ENCODE measurements at places on chromosomes 16 and 17.

GRCh38 chr17:933312-934073 is 46.1 kb downstream of the NXN start:
- DNase-seq = no peak

- DNase-seq = no peak
Observed at GRCh38 chr16:66087308-66087707, 279.2 kb upstream of the CDH5 start.

DNA sequence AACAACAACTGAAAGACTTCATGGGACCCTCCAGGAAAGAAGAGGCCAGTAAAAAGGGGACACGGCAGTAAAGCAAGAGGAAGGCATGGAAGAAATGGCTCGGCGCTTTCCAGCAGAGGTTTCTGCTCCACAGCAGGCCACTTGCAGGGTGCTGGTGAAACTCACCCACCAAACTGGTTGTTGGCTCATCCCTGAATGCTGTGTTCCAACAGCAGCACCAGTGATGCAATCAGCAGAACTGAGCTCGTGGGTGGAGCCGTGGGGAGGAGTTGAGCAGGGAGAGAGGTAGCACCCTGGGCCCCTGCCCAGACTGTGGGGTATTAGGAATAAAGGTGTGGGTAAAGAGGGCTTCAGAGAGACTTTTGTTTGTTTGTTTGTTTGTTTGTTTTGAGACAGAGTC is 62.8 kb upstream of the ADCY9 start:
- no peak for DNase-seq

GRCh38 chr17:81050645-81051625 is 16.0 kb downstream of the BAIAP2 start:
- DNase-seq = no peak

- DNase-seq = no peak
Observed at GRCh38 chr16:62177351-62178203, 141.3 kb upstream of the CDH8 start.

DNA sequence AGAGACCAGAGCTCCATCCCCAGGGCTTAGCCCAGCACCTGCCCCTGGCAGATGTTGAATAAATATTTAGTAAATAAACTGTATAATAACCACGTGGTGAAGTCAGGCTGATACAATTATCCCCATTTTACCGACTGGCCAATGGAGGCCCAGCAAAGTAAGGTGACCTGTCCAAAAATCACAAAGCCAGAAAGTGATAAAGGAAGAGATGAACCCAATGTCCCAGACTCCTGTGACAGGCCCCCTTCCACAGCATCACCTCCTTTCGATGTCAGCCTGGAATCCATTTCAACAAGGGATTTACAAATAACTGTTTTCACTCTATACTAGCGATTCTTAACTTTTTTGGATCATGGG is 5.5 kb downstream of the TVP23A start:
- no peak for DNase-seq

- no peak for DNase-seq
Observed at GRCh38 chr16:12426122-12426521, 377.6 kb downstream of the CPPED1 start.

DNA sequence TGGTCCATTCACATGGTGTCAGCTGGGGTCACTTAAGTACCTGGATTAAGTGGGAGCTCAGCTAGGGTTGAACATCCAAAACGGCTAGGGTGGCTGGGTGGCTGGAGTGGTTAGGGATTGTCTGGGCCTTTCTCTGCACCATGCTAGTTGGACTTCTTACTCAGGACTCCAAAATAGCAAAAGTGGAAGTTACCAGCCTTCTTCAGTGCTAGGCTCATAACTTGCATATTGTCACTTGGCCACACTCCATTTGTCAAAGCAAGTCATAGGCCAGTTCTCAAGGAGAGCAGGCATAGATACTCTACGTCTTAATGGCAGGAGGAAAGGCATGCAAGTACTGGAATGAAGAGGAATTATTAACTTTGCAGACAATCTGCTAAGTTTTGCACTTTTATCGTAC is 69.7 kb downstream of the ESRP2 start:
- DNase-seq = no peak

GRCh38 chr16:14375132-14375491 is 254.9 kb downstream of the PARN start:
- no peak for DNase-seq

GRCh38 chr16:85595812-85596502 is 17.2 kb upstream of the GSE1 start:
- no peak for DNase-seq

DNA sequence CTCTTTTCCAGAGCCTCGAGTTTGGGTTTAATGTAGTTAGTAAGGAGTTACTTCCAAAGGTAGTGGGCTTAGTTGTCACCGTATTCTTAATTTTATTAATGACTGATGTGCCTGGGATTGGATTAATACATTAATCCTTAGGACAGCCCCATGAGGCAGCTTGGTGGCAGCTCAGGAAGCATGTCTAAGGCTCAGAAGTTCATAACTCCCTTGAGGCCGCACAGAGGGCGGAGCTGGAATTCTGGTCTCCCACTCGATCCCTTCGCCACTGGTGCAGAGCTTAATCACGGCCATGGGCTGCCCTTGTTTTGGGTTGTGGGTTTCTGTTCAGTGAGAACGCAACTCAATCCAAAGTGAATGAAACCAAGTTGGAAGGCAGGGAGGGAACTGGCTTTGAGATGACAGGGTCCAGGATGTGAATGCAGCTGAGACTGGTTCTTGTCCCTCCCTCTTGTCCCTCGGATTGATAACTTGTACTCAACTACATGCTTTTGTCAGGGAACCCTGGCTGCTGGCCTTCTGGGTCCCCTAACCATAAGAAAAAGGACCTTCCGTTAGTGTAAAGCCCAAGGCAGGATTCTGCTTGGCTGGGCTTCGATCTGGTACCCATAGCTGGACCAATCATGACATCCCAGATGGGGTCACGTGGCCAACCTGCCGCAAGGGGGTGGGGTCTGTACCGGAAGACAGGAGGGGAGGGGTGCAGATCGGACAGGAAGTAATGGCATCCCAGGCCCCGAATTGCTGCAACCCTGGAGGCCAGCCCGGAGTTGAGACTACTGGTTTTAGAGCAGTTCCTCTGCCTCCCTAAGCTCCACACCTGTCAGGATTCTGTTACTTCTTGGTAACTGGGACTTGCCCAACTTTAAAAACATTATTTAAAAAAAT is 45.4 kb downstream of the SNX20 start:
- DNase-seq = peak; percentile 46

DNA sequence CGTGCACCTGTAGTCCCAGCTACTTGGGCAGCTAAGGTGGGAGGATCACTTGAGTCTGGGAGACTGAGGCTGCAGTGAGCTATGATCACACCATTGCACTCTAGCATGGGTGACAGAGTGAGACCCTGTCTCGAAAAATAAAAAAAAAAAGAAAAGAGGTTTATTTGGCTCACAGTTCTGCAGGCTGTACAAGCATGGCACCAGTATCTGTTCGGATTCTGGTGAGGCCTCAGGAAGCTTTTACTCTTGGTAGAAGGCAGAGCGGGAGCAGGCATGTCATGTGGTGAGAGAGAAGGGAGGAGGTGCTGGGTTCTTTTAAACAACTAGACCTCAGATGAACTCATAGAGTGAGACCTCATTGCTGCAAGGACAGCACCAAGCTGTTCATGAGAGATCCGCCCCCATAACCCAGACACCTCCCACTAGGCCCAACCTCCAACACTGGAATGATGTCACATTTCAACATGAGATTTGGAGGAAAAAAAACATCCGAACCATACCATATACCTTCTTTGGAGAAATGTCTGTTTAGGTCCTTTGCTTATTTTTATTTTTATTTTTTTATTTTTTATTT is 10.3 kb upstream of the RMI2 start:
- no peak for DNase-seq

- no peak for DNase-seq
Observed at GRCh38 chr16:86306011-86306644, 204.2 kb upstream of the FOXF1 start.

- DNase-seq = no peak
Observed at GRCh38 chr16:59224401-59224800, 490.3 kb upstream of the GOT2 start.

DNA sequence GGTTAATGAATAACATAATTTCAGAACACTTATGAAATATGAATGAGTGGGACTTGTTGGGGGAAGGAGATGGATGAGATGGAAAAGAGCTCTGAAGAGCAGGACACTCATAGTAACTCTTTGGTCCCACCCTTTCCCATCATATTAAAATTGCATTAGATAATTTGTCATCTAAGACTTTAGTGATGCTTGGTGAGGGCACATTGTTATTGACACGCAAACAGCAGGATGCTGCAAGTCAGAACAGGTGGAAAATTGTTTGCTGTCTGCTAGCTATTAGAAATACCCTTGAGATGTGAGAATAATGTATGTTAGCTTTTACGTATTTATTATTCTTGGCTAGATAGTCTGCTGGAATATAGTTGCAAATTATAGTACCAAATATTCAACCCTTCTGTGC is 75.7 kb downstream of the TANC2 start:
- no peak for DNase-seq

GRCh38 chr17:77320485-77321256 is 179.9 kb downstream of the SEC14L1 start:
- DNase-seq = no peak

DNA sequence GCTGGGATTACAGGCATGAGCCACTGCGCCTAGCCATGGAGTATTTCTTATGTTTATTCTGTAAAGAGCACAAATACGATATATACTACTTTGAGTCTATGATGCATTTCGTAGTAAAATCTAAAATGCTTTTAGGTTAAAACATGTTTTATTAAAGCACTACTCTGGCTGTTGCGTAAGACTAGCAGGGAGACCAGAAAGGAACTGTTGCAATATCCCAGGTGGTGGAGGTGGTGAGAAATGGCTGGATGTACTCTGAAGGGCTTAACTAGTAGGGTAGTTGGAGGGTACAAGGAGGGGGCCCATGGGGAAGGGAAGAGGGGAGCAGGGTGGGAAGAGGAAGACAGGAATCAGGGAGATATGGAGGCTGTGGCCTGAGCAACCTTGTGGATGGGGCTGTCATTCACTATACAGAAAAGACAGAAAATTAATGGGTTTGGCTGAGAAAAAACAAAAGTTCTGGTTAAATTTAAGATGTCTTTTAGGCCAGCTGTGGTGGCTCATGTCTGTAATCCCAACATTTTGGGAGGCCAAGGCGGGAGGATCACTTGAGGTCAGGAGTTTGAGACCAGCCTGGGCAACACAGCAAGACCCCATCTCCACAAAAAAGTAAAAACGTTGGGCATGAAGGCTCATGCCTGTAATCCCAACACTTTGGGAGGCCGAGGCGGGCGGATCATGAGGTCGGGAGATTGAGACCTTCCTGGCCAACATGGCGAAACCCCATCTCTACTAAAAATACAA is 35.8 kb downstream of the ST3GAL2 start:
- no peak for DNase-seq

- DNase-seq = no peak
Observed at GRCh38 chr16:89489898-89490438, 393 bp downstream of the ANKRD11 start.

- DNase-seq = no peak
Observed at GRCh38 chr16:61890386-61890785, 145.9 kb downstream of the CDH8 start.

DNA sequence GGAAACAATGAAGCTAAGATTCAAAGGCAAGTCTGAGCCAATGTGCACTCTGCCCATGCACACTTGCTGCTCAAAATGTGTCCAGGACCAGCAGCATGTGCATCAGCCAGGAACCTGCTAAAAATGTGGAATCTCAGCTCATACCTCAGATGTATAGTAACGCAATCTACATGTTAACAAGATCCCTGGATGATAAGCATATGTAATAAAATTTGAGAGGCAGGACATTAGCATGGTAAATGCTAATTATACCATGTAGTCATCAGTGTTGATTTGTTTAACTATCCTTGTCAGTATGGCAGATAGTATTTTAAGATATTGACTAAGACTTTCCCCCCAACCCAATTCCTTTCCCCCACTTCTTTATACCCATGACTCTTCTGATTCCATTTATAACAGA is 379.6 kb downstream of the TOX3 start:
- DNase-seq = no peak

GRCh38 chr17:73474370-73474988 is 162.7 kb upstream of the CDC42EP4 start:
- no peak for DNase-seq

DNA sequence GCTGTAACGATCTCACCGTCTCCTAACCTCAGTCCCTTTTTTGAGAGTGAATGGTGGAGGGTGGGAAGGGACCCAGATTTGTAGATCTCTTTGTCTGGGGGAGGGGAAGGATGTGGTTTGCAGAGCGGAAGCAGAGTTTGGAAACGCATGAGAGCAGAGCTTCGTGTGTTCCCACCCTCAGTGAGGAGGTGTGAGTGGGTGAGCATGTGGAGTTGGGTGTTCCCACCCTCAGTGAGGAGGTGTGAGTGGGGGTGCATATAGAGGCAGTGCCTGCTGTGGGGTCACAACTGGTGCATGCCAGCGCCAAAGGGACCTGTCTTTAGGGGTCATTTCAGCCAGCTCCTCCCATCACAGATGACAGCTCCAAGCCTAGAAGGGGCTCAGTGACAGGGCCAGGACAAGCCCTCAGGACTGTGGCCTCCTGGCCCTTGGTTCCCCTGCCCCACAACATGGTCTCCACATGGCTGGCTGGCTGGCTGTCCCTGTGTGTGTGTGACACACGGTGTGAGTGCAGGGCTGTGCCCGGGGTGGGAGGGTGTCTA is 1.8 kb upstream of the CISD3 start:
- no peak for DNase-seq

DNA sequence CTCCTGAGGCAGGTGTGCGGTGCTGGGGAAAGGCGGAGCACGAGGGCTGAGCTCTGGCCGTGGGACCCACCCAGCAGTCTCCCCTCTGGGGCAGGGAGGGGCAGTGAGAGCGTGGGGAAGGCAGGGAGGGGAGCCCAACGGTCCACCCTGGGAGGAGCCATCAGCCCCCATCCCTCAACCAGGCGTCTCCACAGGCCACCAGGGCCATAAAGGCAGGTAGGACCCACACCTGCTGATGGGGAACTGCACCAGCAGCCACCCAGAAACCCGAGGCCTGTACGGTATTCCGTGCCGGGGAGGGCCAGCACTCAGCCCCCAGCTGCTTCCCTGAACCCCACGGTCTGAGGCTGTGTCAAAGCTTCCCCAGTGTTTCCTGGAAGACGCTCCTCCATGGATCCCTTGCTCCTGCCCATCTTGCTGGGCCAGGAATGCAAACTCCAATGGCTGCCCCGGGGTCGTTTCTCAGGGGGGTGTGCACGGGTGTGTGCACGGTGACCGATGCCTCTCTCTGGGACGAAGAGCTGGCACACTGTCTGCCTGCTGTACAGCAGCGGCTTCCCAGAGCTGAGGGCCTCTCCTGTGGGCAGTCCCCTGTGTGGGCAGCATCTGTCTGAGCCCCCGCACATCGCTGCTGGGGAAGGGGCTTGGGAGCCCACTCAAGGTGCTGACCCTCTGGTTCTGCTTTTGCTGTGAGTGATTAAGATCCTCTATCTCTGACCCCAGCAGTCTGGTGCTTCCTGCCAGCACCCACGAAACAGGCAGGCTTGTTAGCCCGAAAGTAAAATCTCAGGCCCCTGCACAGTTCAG is 17.2 kb upstream of the METRNL start:
- no peak for DNase-seq

- DNase-seq = no peak
Observed at GRCh38 chr16:15572329-15573001, 70.5 kb downstream of the MARF1 start.

GRCh38 chr17:17151541-17151940 is 54.6 kb downstream of the PLD6 start:
- DNase-seq = no peak

All from T-helper 2 cell (primary cell).